ENCODE measurements at places on chromosomes 2 and 18. TPM values are rescaled to one million over a fixed set of nuclear protein-coding genes. Genes with fewer than 3 reads are reported as not detected.

GRCh38 chr2:10350761-10351160 is 48.1 kb downstream of the HPCAL1 start:
- DNase-seq = no peak

DNA sequence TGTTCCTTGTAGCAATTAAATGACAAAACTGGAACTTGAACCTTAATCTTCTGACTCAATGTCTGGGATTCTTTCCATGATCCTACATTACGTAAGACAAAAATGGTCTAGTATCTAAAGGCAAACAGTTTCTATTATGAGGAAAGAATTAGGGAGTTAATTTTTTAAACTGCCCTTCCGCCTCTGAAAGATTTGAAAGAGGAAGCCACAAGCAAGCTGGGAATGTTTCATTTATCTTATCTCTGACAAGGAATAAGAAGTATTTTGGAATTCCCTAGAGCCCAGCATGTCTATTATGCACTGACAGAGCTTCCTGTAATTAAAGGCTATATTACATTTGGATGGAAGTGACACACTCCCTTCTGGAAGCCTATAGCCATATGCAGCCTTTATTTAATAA is 558.8 kb upstream of the CDH2 start:
- no peak for DNase-seq

GRCh38 chr2:20917287-20917660 is 94.4 kb upstream of the LDAH start:
- no peak for DNase-seq

DNA sequence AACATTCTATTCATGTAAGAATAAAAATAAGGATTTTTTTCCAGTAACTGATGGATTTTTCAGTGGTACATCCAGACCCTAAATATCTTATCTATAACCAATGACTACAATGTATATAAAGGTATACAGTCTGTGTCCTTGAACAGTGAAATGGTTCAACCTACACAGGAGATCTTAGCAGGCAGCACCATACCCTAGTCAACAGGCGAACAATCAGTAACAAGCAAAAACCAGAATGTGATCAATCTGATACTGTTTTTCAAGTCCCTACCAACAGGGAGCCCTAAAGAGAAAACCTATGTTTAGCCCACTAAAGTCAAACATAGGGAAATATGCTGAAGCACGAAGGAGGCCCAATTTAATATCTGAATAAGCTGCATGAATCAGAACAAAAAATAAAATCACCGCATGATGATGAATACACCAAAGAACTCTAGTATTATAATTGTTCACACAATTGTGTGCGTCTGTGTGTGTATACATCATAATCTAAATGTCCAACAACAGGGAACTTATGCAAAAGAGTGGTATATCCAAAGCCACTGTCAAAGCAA is 26.0 kb downstream of the PTPN2 start:
- DNase-seq = no peak

- no peak for DNase-seq
These were observed 115.9 kb upstream of the TWIST2 start for GRCh38 chr2:238731961-238732360.

- no peak for DNase-seq
These were observed 143.6 kb upstream of the ZNF521 start for GRCh38 chr18:25495606-25496005.

DNA sequence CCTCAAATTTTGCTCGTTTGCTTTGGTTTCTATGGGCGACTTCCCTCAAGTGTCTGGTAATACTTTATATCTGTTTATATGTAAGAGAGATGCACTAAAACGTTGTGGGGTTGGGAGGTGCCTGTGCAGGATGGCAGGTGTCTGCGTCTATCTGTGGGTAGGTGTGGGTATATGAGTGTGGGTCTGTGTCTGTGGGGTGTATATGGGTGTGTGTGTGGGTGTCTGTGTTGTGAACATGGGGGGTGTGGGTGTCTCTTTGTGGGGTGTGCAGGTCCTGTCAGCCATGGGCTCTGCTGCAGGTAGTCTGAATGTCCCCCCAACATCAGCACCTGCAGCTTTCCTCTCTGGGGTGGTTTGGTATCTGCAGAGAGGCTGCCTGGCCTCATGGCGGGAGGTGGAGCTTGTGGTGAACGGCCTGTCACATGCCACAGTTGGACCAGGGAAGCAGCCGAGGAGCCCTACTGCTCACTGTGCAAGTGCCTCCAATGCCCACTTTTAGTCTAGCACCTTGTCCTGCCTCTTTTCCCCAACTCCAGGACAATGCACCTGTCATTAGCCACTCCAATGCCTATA is 90.3 kb downstream of the LPIN1 start:
- no peak for DNase-seq

DNA sequence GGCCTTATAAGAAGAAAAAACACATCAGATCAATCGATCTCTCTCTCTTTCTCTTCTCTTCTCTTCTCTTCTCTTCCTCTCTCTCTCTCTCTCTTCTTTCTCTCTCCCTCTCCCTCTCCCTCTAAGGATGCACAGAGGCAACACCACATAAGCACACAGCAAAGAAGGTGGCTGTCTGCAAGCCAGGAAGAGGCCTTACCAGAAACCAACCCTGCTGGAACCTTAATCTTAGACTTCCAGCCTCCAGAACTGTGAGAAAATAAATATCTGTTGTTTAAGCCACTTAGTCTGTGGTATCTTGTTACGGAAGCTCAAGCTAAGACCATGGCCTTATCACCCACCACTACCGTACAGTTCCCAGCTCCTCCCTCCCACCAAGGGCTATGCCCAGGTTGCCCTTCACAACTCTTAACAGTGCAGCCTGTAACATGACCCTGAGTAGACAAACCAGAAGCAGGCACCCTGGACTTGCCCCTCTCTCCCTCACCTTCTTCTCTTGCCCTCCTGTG is 25.2 kb upstream of the TMEM237 start:
- no peak for DNase-seq

DNA sequence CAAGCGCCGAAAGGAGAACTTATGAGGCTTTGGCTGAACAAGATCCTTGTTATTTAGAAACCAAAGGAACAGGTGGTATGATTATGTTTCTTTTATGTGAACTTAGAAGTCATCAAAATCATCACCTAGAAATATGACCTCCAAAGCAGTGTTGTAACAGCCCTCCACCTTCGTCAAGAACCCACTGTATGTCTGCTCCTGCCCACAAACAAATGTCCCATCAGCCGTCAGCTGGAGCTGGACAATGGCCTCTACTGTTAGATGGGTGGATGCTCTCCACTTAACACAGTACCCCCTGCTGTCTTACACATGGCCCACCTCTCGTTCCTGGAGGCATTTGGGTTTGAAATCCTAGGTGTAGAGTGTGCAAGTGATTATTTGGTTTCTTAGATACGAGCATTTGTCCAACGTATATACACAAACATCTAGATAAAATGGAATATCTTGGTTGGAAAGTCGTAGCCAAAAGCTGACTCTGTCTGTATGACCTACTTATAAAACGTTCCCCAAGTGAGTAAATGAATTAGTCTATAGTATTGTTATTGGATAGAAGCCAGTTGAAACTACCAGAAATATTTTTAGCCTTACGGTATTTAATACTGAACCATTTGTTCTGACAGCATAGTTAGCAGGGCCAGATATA is 113.0 kb downstream of the CRIM1 start:
- DNase-seq = no peak

- DNase-seq = no peak
These were observed 83.5 kb downstream of the NCKAP1 start for GRCh38 chr2:182954789-182955188.

Gene MRPS9
- 73.2 TPM for total RNA-seq

Gene UBE2F
- total RNA-seq = 63.5 TPM

Gene ACAA2
- total RNA-seq = 287 TPM

Gene NEDD4L
- 45.8 TPM for total RNA-seq

Gene KCNG3
- not detected for total RNA-seq

Gene CXCR1
- 0.44 TPM for total RNA-seq

Gene TCF7L1
- total RNA-seq = 7.0 TPM

Measured in left ventricle myocardium inferior (tissue), 1 donor.